ENCODE measurements at places on chromosomes 2 and 18.

GRCh38 chr18:3286159-3286558 lies 24.2 kb downstream of the MYL12B start:
- no peak for DNase-seq

DNA sequence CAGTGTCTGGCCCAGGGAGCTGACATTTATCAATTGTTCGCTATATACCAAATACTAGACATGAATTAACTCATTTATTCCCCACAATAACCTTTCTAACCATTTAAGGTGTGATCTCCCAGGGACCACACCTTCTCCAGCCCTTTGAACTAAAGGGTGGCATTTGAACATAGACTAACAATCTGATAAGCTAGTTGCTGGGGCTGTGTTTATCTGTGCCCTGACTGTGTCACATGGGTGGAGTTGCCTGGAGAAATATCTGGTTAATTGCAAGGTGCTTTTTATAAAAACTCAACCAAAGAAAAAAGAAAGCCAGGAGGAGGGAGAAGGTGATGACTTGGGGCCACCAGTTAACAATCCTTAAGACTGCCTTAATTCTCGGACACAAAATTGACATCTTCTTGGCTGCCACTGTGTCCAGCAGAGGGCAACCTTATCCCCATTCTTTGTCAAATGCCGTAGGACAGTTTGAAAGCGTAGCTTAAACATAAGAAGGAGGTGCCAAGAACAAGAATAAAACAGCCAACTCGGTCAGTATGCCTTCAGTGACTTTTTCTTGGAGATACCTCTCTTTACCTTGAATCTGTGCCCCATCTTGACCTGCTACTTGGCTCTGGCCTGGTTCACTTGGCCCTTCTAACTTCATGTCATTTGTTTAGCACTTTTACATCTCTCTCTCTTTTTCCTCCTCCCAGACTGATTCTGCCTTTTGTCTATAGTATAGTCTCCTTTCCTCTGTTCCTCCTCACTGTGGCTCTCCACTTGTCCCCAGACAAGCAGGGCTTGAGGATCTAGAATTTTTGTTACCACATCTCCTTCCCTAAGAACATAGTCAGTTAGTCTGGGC lies 183.4 kb downstream of the MYO3B start:
- DNase-seq = peak; percentile 19

DNA sequence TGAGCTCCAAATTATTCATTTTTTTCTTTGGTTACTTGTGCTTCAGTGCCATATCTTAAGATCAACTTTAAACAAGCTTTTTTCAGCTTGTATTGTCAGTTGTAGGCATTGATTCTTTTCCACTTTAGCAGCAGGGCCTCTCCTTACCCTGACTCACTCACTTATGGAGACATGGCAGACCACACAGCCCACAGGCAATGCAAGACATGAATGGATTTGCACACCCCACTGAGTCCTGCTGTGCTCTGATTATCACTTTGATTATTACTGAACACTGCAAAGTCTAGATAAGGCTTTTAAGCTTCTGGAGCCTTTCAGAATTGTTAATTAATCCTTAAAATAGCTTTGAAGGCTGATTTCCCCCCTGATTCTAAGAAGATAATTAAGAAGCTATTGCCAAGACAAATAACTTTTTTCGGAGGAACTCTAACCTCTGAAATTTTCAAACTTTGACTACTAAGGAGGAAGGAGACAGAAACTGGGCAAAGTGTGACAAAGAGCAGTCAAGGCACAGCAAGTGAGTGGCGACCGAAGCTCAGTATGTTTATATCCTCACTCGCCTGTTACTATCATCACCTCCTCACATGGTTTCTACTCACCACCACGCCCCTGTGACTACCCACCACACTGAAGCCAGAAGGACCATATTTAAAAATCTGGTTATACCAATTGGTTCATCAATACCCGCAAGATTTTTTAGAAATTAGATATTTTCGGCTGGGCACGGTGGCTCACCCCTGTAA lies 43.3 kb downstream of the CACNB4 start:
- DNase-seq = peak; percentile 70

DNA sequence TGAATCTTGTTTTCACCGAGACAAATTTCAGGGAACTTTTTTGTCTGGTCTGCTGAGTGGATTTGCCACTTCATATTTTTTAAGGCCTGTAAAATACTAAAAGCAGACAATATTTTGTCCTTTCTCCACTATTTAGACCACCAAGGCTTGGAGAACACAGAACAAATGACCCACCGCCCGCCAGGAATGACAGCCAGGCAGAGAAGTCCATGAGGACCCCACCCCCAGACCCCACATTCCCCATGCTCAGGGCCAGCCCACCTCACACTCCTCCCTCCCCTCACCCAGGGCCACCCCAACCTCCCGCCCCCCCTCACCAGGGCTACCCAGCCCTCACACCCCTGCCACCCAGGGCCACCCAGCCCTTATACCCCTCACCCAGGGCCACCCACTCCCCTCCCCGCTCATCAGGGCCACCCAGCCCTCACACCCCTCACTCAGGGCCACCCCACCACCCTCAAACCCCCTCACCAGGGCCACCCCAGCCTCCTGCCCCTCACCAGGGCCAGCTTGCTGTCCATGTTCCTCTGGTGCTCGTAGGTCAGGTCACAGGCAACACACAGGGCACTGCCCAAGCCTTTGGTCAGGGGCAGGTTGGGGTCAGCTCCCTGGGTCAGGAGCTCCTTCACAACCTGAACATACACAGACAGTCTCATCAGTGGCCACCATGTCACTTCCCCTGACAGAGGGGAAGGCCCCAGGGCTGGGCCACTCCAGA lies 50.6 kb downstream of the ANKMY1 start:
- DNase-seq = no peak

- DNase-seq = no peak
Measured at GRCh38 chr2:159608723-159609308, 7.5 kb downstream of the BAZ2B start.

DNA sequence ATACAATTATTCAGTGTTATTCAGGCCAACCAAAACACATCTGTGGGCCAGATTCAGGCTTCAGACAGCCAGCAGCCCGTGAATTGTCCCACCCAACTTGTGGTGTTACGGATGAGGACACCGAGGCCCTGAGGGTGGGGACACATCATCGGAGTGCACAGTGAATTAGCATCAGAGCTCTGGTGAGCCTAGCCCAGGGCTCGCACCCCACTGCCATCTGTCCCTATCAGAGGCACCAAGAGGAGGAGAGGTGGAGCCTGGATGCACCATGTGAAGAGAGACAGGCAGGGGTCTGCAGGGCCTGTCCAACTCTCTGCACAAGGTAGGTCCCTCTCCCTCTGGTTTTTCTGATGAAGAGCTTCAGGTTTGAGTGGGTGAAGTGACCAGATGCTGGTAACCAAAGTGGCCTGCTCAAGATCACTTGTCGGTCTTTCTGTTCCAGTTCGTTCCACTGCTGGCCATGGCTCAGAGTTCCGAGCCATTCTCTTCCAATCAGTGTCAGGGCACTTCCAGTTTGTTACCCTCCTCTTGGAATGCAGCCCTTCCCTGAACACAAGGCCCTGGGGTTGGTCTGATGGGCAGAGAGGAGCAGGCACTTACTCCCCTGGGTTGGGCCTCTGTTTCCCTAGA lies 14.8 kb upstream of the GLI2 start:
- DNase-seq = no peak

GRCh38 chr2:18357537-18357936 lies 202.9 kb downstream of the RDH14 start:
- DNase-seq = no peak

- DNase-seq = no peak
Measured at GRCh38 chr2:242011991-242012764, 142.6 kb downstream of the RTP5 start.

- no peak for DNase-seq
Measured at GRCh38 chr2:109611467-109612095, 2.2 kb downstream of the SEPTIN10 start.

GRCh38 chr2:231185050-231185725 lies 13.2 kb upstream of the ARMC9 start:
- DNase-seq = no peak

- DNase-seq = no peak
Measured at GRCh38 chr2:180056367-180057118, 49.4 kb upstream of the CWC22 start.

GRCh38 chr2:171289991-171290390 lies 129.3 kb upstream of the TLK1 start:
- no peak for DNase-seq

GRCh38 chr18:77056344-77057005 lies 76.1 kb downstream of the MBP start:
- DNase-seq = no peak

DNA sequence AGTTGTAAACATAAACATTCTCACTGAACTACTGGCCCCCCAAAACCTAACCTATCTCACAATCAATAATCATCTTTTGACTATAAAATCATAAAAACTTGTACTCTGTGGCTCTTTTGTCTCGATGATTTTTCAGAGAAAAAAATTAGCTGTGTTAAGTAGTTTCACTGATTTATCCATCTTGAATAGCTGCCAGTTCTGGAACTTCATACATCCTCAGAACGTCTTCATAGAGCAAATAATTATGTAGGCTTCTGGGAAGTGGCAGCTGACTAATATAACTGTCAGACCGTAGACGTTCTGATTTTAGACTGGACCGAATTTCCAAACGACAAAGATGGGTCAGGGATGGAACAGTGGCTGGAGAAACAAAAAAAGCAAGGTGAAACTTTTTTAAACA lies 97.3 kb upstream of the CHAC2 start:
- no peak for DNase-seq

GRCh38 chr18:80175451-80176204 lies 66.6 kb downstream of the ADNP2 start:
- no peak for DNase-seq

- DNase-seq = no peak
Measured at GRCh38 chr2:46798041-46798440, 117.6 kb downstream of the MCFD2 start.

DNA sequence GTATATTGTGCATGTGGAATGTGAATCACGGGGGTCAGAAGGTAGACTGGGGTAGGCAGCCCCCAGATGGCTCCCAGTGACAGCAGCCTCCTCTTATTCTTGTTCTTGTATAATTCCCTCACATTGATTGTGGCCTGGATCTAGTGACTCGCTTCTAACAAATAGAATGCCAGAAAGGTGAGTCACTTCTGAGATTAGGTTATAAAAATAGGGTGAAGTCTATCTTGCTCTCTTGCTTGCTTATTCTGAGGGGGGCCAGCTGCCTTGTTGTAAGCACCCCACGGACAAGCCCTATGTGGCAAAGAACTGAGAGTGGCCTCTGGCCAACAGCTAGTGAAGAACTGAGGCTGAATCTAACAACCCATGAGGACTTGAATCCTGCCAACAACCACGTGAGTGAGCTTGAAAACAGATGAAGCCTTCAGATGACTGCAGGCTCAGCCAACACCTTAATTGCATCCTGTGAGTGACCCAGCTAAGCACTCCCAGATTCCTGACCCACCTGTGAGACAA lies 15.6 kb upstream of the RMND5A start:
- DNase-seq = peak; percentile 70

- no peak for DNase-seq
Measured at GRCh38 chr18:24041691-24042090, 27.1 kb downstream of the TTC39C start.

GRCh38 chr18:79736230-79736629 lies 56.6 kb downstream of the CTDP1 start:
- no peak for DNase-seq

DNA sequence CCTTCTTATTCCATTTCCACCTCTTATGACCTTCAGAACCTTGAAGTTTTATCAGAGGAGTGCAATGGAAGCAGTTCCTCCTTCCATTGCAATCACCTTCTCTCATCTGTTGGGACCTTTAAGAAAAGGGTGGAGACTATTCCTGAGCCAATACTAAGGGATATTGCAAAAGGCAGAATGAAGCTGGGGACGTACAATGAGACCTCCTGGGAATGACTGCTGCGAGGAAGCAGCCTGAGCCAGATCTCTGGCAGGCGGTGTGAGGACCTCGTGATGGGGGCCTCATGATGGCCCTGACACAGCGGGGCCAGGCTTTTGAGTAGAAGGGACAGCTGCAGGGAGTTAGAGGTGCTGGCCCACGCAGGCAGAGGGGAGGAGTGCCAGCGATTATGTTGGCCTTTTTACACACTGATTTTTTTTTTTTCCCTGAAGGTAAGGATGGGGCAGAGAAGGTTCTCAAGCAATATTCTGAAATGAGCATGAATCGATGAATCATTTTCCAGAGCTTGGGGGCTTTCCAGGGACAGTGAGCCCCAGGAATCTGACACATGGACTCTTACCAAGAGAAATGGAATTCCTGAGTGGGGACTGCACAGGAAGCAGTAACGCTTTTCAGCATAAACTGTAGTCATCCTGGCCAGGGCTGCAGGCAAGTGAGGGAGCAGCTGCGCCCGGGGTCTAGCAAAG lies 40.0 kb upstream of the LAPTM4A start:
- DNase-seq = peak; percentile 85

GRCh38 chr2:183511154-183511553 lies 386.9 kb downstream of the NUP35 start:
- DNase-seq = no peak

DNA sequence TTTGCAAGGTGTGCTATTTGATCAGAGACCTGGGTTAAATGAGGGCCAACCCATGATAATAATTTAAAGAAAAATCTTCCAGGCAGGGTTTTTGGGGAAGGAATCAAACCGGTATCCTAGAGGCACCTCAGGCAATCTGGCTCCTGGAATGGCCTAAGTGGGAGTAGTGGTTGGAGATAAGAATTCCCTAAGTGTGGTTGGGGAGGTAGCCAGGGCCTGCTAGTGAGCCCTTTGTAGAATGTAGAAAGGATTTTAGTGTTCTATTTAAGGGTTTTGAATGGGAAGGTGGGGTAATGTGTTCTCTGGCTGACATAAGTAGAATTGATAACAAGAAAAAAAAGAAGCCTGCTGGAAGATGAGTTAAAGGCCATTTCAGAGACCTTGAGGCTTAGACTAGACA lies 422.2 kb downstream of the XIRP2 start:
- no peak for DNase-seq

GRCh38 chr18:12694032-12694431 lies 8.5 kb downstream of the CEP76 start:
- DNase-seq = no peak

DNA sequence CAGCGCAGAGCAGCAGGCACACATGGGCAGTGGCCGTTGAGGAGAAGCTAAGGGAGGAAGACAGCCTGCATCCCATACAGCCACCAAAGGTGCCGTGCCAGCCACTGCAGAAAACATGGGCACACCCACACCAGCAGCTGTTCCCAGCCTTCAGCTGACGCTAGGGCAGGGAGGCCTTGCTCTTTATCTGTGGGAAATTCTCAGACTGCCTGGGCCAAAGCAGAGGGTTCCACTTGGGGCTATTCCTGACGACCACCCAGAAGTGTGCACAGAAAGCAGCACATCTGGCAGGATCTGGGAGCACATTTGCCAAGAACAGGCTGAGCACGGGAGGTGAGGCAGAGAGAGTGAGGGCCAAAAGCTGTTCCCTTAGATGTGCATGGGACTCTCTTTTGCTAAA lies 101.3 kb upstream of the SOX11 start:
- no peak for DNase-seq

Measured in non-pigmented ciliary epithelial cell (primary cell).